Activated CD4-positive, alpha-beta T cell treated with anti-CD3 and anti-CD28 coated beads, Interleukin-2, Interleukin-4, amounts not matched to agents 100 ng/mL and 50 ng/mL, durations not matched to agents 16 hours and 8 hours (primary cell): ENCODE measurements at places on chromosomes 3 and 15.

DNA sequence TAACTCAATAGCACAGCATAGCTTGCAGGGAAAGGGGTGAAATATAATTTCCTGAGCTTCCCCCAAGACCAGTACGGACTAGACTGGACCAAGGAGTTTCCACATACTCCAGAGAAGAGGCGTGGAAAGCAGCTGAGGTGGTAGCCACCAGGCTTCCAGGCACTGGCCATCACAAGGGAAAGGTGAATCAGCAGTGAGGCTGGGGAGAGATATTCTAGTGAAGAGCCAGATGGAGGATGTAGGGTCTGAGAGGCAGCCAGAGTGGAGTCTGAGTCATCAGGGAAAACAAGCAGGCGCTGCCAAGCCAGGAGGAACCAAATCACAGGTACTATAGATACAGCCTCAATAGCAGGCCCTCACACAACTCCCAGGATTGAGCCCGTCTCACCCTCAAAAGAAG, 9.6 kb upstream of the RASA2 start:
- no peak for DNase-seq

DNA sequence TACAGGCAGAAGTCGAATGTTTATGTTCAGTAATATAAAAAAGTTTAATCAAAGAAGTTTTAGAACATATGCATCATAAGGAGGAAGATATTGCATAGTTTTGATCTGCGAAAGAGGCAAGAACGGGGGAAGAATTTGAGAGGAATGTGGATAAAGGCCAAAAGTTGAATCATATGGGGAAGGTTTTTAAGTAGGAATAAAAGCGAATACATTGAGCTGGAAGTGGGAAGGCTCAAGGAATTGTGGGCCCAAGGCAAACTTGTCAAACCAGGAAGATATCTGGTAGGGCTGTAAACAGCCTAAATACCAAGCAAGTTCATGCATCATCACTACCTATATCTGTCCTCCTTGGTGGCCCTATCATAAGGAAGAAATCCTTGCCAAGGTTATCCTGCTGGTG, 186.9 kb downstream of the MAGI1 start:
- no peak for DNase-seq

GRCh38 chr3:118810499-118811035, 224.1 kb downstream of the IGSF11 start:
- DNase-seq, result no peak

DNA sequence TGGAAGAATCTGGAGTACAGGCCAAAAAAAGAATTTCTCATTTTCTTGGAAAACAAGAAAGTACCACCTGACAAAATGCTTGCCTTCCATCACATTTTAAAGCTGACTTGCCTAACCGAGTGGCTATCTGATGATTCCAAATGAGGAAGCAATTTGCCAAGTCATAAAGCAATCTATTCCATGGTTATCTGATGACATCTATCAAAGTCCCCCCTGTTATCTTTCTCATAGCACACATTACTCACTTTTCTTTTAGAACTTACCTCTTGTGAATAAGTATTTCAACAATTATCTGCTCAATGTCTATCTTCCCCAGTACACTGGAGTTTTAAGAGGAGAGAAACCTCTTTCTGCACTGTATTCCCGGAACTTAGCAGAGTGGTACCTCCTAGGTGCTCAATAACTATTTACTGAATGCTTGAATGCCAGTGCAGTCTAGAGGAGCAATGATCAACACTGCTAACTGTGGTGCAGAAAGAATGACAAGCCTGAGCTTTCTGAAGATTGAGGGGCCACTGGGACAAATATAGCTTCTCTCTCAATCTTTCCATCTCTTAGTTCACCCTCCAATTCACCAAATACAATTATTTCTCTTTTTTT, 186.3 kb upstream of the ATP11B start:
- no peak for DNase-seq

DNA sequence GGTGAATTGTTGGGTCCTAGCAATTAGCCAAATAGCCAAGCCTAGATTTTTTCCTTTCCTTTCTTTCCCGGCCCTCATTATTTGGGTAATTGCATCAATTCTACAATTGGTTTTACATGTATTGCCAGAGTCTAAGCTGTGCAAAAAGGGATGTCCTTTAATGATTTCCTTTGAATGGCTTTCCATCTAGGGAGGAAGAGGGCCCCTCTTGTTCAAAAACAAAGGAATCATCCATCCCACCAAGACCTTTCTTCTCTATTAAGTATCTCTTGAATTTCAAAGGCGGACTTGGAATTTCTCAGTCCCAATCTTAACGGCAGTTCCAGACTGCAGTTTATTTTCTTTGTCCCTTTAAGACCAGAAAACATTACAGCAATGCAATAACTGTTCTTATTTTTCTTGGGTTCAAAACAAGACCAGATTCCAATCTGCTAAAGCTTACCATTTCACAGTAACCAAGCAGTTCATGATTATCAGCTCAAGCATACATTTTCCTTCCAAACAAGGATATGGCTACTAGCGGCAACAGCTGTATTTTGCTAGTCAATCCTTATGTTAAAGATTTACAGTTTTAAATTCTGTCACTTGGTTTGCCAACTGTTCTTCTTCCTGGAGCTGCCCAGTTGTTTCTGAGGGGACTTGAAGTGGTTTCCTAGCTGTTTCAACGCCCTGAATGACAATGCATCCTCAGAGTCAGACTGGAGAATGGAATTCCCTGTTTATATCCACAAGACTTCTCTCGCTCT, 91.4 kb upstream of the LRIG1 start:
- no peak for DNase-seq

GRCh38 chr3:167653155-167653554, 587 bp downstream of the WDR49 start:
- DNase-seq, result no peak

GRCh38 chr3:86990734-86991481, at the start of gene VGLL3:
Gene VGLL3 (minus strand): TSS chr3:86991149. CDS start chr3:86990743, 406 bp downstream.
- no peak for DNase-seq

GRCh38 chr3:135752851-135753250, 212.7 kb upstream of the PPP2R3A start:
- DNase-seq, result no peak

DNA sequence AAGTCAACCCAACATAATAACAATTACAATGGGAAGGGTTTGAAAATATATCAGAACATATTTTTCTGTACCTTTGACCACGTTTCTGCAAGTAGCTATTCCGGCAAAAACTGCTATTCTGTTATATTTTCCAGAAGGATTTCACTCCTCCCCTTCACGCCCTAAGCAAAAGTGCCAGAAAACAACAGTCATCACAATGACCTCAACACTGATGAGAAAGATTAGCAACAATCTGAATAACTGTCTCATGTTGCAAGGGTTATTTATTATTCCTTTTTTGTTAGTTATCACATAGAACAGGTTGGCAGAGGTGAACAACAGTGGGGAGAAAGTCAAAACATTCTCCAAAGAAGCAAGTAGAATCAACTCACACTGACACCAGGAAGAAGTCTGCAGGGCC, 269.4 kb upstream of the ARRDC4 start:
- no peak for DNase-seq

GRCh38 chr15:38565287-38565670, 665 bp upstream of the RASGRP1 start:
- DNase-seq, result no peak

DNA sequence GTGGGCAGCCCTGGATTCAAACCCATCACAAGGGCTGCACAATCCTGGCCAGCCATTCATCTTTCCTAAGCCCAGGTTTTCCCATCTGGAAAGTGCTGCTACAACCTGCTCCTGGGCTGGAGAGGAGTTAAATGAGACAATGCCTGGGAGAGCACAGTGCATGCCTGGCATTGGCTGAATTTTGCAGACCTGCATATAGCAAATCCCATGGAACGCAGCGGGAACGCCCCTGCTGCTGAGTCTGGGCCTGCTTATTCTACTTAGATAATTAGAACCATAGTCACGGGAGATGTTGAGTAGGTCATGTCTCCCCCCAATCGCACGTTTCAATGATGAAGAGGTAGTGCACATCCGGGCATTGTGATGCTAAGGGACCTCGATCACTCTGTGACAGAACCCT, 46.6 kb downstream of the ABTB1 start:
- no peak for DNase-seq

GRCh38 chr3:102034639-102035451, 185.5 kb downstream of the NFKBIZ start:
- no peak for DNase-seq
